ENCODE measurements at places on chromosomes 6 and 20.
A peak's percentile ranks its signal among the peaks of the same experiment; 100 is the strongest.

- H3K36me3 ChIP-seq = peaks cover 3% of the 10 kb centered on the region
- H3K27ac ChIP-seq = peak overlapping the region; percentile 95
- peak; percentile 92 for DNase-seq
- peaks cover 37% of the 10 kb centered on the region for H3K4me1 ChIP-seq
- H3K4me3 ChIP-seq = peak overlapping the region; percentile 95
Observed at GRCh38 chr6:26249957-26250697, 114.9 kb upstream of the BTN3A2 start.

GRCh38 chr20:43736588-43737158 is 9.9 kb upstream of the GTSF1L start:
- no peaks in the 10 kb centered on the region for H3K36me3 ChIP-seq
- peak; percentile 78 for DNase-seq
- peak overlapping the region; percentile 10 for H3K4me3 ChIP-seq
- H3K4me1 ChIP-seq = peaks cover 24% of the 10 kb centered on the region
- no peaks in the 10 kb centered on the region for H3K27me3 ChIP-seq
- H3K27ac ChIP-seq = peak overlapping the region; percentile 78

- no peak for DNase-seq
- H3K4me1 ChIP-seq = no peaks in the 10 kb centered on the region
- H3K36me3 ChIP-seq = no peaks in the 10 kb centered on the region
- no peaks in the 10 kb centered on the region for H3K27me3 ChIP-seq
Observed at GRCh38 chr6:124254941-124255685, 451.4 kb downstream of the NKAIN2 start.

- peak overlapping the region; percentile 100 for H3K4me3 ChIP-seq
- peaks cover 44% of the 10 kb centered on the region for H3K36me3 ChIP-seq
- DNase-seq = peak; percentile 83
- H3K27ac ChIP-seq = peak overlapping the region; percentile 97
- peaks cover 3% of the 10 kb centered on the region for H3K27me3 ChIP-seq
Observed at GRCh38 chr6:44263354-44264100, 1.8 kb downstream of the NFKBIE start.

- no peaks in the 10 kb centered on the region for H3K36me3 ChIP-seq
- H3K27me3 ChIP-seq = no peaks in the 10 kb centered on the region
- H3K27ac ChIP-seq = peak overlapping the region; percentile 19
- no peak for DNase-seq
- H3K4me1 ChIP-seq = peaks cover 11% of the 10 kb centered on the region
Observed at GRCh38 chr6:25219216-25219916, 59.8 kb upstream of the CARMIL1 start.

DNA sequence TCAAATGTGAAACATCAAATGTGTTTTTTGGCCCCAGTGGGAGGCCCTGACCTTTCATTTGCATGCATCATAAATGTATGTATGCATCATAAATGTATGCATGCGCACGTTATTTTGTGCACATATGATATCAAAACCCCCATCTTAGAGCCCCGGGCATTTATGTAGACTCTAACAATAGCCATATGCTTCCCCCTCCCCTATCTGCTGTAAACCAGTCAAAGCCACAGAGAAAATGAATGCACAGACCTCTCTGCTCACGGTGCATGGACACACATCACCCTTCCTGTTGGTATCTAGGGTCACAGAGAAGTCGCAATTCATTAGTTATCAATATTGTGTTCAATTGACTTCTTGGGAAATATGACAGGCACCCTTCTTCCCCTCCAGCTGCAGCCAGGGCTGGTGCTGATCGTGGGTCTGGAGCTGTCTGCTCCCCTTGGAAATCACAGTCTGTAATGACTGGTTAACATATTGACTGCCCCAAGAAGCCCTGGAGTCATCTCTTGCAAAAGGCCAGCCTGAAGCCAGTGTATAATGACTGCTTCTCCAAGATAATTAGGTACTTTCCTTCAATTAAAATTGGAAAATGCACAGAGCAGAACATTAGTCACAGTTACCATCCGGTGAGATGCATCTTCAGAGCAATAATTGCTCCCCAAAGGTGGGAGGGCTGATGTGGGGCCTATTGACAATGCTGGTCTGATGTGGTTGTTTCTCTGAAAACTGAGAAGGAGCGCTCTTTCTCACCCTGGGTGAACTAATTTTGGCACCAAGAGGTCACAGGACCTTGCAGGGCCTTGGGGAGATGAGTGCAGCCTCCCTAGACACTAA is 532.2 kb downstream of the CDH26 start:
- no peaks in the 10 kb centered on the region for H3K36me3 ChIP-seq
- H3K4me3 ChIP-seq = no peak overlapping the region
- DNase-seq = no peak

- H3K4me3 ChIP-seq = no peak overlapping the region
- no peak for DNase-seq
- peaks cover 68% of the 10 kb centered on the region for H3K27me3 ChIP-seq
- no peaks in the 10 kb centered on the region for H3K4me1 ChIP-seq
Observed at GRCh38 chr6:41524634-41525011, 21.6 kb upstream of the FOXP4 start.

- no peak overlapping the region for H3K4me3 ChIP-seq
- no peak overlapping the region for H3K27ac ChIP-seq
- no peak for DNase-seq
- H3K4me1 ChIP-seq = peaks cover 10% of the 10 kb centered on the region
Observed at GRCh38 chr6:134114918-134115714, 62.7 kb upstream of the SLC2A12 start.

GRCh38 chr6:68368845-68369244 is 266.2 kb upstream of the ADGRB3 start:
- H3K27me3 ChIP-seq = no peaks in the 10 kb centered on the region
- H3K27ac ChIP-seq = no peak overlapping the region
- no peaks in the 10 kb centered on the region for H3K4me1 ChIP-seq
- DNase-seq = no peak
- H3K36me3 ChIP-seq = no peaks in the 10 kb centered on the region
- H3K4me3 ChIP-seq = no peak overlapping the region

- H3K27me3 ChIP-seq = peaks cover 86% of the 10 kb centered on the region
- DNase-seq = no peak
Observed at GRCh38 chr6:99608059-99608885, 1.6 kb downstream of the PRDM13 start.

DNA sequence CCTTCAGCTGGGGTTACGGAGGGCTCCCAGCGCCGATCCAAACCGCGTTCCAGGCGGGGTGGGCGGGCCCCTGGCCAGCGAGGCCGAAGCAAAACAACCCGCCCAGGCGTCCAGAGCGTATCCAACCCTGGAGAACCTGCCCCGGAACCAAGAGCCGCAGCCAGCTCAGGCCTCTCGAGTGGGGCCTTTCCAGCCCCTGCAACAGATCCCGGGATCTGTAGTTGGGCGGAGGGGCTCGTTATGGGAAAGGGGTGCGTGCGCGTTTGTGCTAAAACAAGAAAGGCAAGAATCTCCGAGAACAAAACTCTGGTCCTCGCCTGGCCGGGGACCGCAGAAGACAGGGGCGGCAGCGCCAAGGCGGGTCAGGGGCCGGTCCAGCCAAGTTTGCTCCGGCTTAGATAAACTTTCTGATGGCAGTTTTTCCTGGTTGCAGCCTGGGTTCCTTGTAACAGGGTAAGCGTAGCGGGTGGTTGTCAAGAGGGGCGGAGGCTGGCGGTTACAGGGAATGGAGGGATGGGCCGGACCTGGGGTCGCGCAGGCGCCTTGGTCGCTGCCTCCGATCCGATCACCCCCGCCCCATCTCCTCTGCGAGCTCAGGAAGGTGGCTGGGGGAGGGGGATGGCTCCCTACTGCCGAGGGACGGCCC is 448 bp upstream of the RIN2 start:
- H3K4me3 ChIP-seq = peak overlapping the region; percentile 44
- no peaks in the 10 kb centered on the region for H3K36me3 ChIP-seq
- DNase-seq = no peak

DNA sequence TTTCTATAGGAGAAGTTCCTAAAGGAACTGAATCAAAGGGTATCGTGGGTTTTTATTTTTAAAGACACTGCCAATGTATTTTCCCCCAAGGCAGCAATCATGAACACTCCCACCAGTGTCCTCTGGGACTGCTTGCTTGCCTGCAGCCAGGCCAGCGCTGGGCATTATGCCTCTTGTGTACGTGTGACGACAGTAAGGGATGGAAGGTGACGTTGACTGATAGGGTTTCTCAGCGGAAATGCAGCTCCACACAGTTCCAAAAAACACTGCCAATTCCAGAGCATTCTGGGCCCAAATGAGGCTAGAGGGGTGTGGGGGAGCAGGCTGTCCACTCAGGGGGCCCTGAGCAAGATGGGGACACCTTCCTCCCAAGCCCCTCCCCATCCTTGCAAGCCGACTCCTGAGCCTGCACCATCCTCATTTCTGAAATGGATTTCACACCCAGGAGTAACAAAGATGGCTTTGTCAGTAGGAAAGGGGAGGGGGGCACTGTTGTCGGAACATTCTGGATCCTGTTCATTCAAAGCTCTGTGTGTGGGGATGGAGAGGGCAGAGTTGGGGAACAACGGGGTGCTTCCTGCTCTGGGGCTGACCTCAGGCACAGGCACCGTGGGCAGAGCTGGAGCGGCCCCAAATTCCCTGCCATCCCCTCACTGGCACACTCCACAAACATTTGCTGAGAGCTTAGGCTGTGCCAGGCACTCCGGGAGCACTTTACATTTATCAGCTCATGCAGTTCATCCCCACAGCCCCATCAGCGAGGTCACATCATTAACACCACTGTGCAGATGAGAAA is 20.0 kb downstream of the PREX1 start:
- no peak overlapping the region for H3K4me3 ChIP-seq
- DNase-seq = no peak
- no peaks in the 10 kb centered on the region for H3K27me3 ChIP-seq
- no peak overlapping the region for H3K27ac ChIP-seq
- peaks cover 23% of the 10 kb centered on the region for H3K4me1 ChIP-seq

DNA sequence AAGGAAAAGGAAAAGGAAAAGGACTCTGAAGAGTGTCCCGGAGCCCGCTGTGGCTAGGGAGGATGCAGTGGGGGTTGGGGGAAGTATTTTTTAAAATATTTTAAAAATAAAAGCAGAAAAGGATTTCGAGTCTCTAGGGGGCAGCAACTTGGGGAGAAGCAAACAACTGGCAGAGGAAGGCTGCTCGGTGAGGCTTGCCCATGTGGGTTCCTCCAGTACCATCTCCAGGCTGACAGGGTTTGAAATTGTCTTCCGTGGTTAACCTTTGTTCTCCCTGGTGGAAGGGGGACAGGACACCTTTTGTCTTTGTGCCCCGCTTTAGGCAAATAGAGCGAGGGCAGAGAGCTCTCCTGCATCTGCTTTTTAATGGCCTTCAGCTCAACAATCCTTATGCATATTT is 60.4 kb upstream of the SNX9 start:
- H3K4me3 ChIP-seq = peak overlapping the region; percentile 39
- peaks cover 74% of the 10 kb centered on the region for H3K4me1 ChIP-seq
- peak; percentile 70 for DNase-seq
- peaks cover 4% of the 10 kb centered on the region for H3K27me3 ChIP-seq
- H3K27ac ChIP-seq = peak overlapping the region; percentile 96

DNA sequence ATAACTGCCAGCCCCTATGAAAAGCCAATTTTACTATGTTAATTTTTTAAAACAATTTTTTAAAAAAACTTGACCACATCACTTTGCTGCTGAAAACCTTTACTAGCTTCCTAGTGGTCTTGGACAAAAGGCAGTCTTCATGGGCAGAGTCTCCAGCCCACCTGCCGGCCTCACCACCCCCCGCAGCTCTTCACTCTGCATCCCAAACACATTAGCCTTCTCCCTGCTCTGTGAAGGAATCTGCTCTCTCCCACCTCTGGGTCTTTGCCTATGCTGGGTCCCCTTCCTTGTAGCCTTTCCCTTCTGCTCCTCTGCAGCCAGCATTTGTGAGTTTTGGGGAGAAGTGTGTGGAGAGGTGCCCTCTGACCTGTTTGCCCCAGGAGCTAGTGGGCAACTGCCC is 170.7 kb upstream of the MLN start:
- no peaks in the 10 kb centered on the region for H3K4me1 ChIP-seq
- no peaks in the 10 kb centered on the region for H3K36me3 ChIP-seq
- no peak overlapping the region for H3K4me3 ChIP-seq
- DNase-seq = no peak
- H3K27ac ChIP-seq = no peak overlapping the region
- H3K27me3 ChIP-seq = peaks cover 58% of the 10 kb centered on the region

DNA sequence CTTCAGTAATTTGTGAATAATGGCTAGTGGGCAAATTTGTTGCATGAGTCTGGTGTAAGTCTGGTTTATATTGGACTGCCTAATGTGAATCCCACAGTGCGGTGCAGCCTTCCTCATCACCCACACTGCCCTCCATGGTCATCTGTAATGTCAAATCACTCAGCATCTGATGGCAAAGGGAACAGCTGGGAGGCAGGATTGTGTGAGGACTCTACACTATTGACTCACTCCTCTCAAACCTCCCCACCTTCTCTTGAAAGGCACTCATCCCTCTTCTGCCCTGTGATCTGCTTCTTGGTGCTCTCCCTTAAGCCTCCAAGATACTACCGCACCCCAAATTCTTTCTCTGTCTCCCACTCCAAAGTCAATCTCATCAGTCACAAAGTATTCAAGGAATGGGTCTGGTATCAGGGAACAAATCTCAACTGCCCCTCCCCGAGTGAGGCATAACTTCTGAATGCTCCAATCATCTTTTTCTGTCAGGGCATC is 146.0 kb upstream of the BEND6 start:
- H3K27me3 ChIP-seq = peaks cover 2% of the 10 kb centered on the region
- H3K27ac ChIP-seq = no peak overlapping the region
- no peaks in the 10 kb centered on the region for H3K4me1 ChIP-seq
- no peaks in the 10 kb centered on the region for H3K36me3 ChIP-seq

GRCh38 chr6:40413239-40413638 is 173.9 kb downstream of the LRFN2 start:
- no peaks in the 10 kb centered on the region for H3K36me3 ChIP-seq
- DNase-seq = no peak
- peaks cover 10% of the 10 kb centered on the region for H3K27me3 ChIP-seq
- no peak overlapping the region for H3K27ac ChIP-seq
- H3K4me1 ChIP-seq = peaks cover 16% of the 10 kb centered on the region

GRCh38 chr6:156850353-156850752 is 73.2 kb downstream of the ARID1B start:
- no peak overlapping the region for H3K4me3 ChIP-seq
- no peak for DNase-seq
- peaks cover 4% of the 10 kb centered on the region for H3K36me3 ChIP-seq
- H3K27ac ChIP-seq = no peak overlapping the region

- no peaks in the 10 kb centered on the region for H3K36me3 ChIP-seq
- peaks cover 25% of the 10 kb centered on the region for H3K27me3 ChIP-seq
- peaks cover 3% of the 10 kb centered on the region for H3K4me1 ChIP-seq
- no peak for DNase-seq
- no peak overlapping the region for H3K4me3 ChIP-seq
Observed at GRCh38 chr6:40427196-40427595, 160.0 kb downstream of the LRFN2 start.

GRCh38 chr6:69816569-69816968 is 19.8 kb upstream of the LMBRD1 start:
- peak overlapping the region; percentile 81 for H3K27ac ChIP-seq
- peaks cover 39% of the 10 kb centered on the region for H3K4me1 ChIP-seq
- no peak for DNase-seq
- peak overlapping the region; percentile 49 for H3K4me3 ChIP-seq
- H3K27me3 ChIP-seq = no peaks in the 10 kb centered on the region

DNA sequence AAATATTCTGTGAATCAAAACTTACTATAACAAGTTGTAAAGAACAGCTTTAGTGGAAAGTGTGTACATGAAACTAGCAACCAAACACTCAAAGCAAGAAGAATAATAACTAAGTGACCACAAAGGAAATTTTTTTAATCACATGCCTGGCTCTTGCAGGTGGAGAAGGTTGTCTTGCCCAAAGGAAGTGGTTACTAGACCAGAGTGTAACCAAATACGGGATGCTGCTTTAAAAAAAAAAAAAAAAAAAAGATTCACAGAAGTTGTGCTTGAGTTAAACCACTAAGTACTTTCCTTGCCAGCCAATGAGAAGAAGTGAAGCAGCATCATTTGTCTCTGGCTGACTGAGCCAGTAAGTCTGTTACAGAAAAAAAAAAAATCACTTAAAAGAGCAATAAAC is 19.1 kb upstream of the HLA-DQB1 start:
- H3K4me3 ChIP-seq = peak overlapping the region; percentile 38
- H3K27ac ChIP-seq = peak overlapping the region; percentile 27
- H3K36me3 ChIP-seq = no peaks in the 10 kb centered on the region

Data from activated CD4-positive, alpha-beta T cell treated with anti-CD3 and anti-CD28 coated beads, Interleukin-2, amount 10 ng/mL, durations not matched to agents 24 days and 14 days (primary cell).